ENCODE measurements at places on chromosomes 1 and 21.

- no peak for DNase-seq
These were observed 196.9 kb upstream of the C8B start for GRCh38 chr1:57162607-57163261.

DNA sequence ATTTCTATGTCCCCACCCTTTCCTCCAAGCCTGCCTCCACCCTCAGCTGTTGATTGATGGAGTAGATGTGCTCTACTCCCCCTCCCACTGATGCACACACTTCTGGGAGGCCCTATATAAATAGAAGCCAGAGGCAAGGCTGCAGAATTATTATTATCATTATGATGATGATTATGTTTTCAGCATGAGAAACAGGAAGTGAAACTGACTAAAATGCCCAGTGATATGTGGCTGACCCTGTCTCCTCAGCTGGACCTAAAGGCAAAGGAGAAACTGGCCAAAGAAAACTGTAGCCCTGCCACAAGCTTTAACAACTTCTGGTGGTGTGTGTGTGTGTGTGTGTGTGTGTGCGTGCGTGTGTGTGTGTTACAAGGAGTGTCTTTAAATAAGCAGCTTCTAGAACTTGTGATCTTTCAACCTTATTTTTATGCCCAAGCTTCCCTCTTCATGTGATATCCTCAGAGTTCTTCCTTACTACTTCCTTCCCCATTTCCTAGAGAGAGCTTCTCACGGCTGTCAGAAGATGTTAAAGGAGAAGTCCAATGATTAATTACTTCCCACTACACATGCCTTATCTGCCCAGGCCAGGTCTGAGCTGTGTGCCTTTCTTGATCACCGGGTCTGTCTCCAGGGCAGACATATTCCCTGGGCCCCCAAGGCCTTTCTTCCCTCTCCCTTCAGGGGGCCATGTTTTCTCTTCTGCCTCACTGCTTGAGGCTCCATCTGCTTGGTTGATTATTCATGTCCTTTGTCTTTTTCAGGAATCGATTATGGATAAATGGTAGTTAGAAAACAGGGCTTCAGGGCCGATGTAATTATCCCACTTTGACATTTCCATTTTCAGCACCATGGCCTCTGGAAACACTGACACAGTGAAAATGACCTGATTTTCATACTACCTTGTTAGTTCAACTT, 11.6 kb upstream of the MAPKAPK2 start:
- DNase-seq: no peak

DNA sequence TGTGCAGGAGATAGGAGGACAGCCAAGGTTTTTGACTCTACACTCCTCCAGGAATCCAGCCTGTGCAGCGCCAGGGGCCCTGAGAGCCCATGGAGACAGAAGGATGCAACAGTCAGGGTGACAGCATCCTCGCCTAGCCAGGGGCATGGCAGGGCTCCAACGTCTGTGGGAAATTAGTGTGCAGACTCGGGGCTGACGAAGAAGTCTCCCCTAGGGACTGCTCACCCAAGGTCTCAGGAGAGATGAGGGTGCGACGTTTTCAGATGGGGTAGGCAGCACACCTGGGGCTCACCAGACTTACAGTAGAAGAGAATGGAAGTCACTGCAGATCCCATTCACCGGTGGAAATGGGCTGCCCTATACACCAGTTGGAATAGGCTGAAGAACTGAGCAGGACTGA, 241.7 kb downstream of the SETD4 start:
- DNase-seq: no peak

- no peak for DNase-seq
These were observed 261.2 kb downstream of the GRIK1 start for GRCh38 chr21:29678626-29679025.

DNA sequence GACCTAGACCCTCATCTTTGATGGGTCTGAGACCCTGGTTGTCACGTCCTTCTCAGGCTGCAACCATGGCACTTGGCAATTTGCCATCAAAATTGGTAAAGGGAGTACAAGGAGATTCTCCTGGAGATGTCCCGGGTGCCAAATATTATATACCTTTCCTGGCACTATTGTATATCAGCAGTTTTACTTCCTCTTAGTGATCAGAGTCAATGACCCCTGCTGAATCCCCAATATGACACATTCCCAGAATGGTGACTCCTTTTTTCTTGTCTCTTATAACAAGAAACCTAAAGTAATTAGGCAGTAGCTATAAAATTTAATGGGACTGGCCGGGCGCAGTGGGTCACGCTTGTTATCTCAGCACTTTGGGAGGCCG, 39.6 kb upstream of the CDC42BPA start:
- no peak for DNase-seq

- DNase-seq: no peak
These were observed 12.7 kb upstream of the SDHB start for GRCh38 chr1:17066361-17067068.

DNA sequence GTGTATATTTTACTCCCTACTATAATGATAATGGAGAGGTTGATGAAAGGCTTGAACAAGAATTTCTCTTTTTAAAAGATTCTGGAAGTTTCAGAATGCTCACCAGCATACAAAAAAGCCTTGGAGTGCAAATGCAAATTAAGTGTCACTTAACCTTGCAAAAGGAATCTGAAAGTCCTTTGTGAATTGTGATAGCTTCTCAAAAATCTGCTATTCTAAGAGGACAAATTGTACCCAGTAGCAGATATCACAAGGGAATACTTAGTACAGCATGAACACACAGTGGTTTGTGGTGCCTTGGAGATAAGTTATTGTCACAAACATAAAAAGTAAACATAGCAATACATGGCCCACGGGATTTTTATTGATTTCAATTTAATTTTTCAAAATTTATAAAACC, 1208.3 kb upstream of the B3GALT2 start:
- DNase-seq: no peak
